Stimulated activated CD4-positive, alpha-beta T cell treated with anti-CD3 and anti-CD28 coated beads, Interleukin-2, amount 100 ng/mL, for 24 hours (primary cell): ENCODE measurements at places on chromosomes 4 and X.

GRCh38 chrX:19920945-19921344 is 33.5 kb upstream of the SH3KBP1 start:
- no peak for DNase-seq

DNA sequence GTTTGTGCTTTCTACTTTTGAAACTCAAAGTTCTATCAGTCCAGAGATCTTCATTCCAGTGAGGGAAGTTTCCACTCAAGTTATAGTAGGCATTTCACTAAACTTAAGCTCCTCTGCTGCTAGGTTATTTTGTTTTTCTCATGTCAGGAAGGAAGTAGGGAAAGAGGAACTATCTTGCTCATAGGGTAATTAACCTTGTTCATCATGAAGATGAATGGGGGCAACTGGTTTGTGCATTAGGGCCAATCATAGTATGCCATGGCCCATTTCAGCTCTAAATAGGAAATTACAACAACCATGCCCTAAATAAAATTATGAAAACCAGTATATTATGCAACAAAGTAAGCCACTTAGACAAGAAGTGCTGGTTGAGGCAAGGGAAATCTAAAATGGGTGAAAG is 804.7 kb upstream of the NDST4 start:
- no peak for DNase-seq

- no peak for DNase-seq
These were observed 5.2 kb upstream of the ENAM start for GRCh38 chr4:70623323-70623722.

DNA sequence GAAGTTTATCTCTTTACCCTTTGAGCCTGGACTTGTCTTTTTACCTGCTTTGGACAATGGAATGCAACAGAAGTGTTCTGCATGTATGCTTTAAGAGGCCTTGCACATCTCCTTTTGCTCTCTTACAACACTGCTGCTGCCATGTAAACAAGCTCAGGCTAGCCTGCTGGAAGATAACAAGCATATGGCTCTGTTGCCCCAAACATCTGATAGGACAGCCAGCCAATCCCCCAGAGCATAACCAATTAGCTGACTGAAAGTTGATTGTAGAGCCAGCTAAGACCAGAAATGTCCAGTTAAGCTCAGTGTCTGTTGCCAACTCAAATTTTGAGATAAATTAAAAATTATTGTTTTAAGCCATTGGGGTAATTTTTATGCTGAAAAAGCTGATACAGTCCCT is 510.6 kb upstream of the CNKSR2 start:
- no peak for DNase-seq

GRCh38 chrX:110944751-110945675 is 149.4 kb upstream of the CHRDL1 start:
- no peak for DNase-seq

GRCh38 chr4:76489686-76490161 is 54.7 kb downstream of the SHROOM3 start:
- DNase-seq: no peak

DNA sequence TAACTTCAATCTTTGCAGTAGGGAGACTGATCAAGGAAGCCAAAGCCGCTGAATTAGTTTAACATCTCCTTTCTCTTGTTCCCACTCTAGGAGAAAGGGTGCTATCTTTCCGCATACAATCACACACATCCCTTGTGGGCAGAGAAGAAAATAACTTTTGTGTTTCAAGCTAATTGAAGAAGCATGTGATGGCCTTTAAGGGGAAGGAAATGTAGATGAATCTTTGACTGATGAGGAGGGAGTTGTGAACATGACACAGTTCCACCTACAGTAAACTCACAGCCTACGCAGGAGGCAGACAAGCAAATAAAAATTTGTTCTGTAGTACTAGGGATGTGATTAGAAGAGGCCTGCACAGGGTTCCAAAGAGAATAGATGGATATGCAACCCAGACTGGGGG is 14.7 kb upstream of the SPATA4 start:
- DNase-seq: no peak

- DNase-seq: no peak
These were observed 196.9 kb downstream of the NWD2 start for GRCh38 chr4:37441231-37442061.

DNA sequence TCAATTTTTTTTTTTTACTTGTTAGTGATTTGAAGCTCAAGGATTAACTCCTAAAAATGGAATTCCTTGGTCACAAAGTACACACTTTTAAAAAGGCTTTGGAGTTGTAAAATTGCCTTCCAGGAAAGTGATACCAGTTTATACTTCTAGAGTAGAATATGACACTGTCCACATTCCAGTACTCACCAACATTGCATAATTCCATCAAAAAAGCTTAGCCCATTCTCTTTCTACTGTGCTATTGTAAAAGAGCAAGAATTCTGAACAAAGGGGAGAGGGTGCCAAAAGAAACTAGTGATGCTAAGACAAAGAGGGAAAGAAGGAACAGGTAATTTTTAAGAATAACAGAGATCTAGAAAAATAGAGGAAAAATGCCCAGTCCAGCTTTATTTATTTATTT is 10.4 kb upstream of the PHOX2B start:
- no peak for DNase-seq

DNA sequence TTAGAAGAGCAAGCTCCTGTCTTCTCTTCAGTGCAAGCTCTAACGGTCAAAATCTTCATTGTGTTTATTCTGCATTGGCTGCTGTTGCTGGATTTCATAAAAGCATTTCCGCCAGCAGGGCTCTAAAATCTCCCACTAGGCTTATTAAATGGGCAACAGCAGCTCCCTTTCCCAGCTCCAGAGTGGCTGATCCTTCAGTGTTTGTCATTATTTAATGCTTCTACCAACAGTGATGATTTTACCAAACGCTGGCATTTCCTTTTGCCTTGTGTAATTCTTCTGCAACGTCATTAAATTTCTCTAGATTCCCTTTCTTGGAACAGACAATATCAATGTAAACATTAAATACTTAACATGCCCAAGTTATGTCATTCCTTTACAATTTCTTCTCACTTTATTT is 20.1 kb downstream of the SLC7A11 start:
- no peak for DNase-seq

- DNase-seq: no peak
These were observed 175.5 kb downstream of the NLGN4X start for GRCh38 chrX:6053141-6053540.

DNA sequence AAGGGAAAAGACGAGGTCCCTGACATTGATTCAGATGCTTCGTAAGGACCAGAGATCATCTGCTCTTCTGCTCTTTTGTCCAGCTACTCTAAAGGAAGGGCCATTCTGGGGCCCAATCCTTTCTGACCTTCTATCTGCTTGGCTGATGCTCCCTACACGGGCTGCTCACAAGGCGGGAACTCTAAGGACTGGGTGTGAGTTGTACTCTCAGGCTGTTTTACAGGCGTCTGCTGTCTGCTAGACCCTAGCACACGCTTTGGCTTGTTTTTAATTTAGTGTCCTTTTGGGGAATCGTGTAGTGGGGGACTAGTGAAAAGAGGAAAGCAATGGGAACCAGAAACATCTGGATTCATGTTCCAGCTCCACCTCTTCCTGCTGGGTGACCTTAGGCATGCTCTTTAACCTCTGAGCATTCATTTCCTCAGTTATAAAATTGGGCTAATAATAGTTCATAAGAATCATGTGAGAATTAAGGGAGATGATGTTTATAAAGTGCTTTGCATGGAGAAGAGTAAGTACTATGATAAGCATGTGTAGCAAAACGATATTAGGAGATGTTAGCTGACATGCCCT is 53.1 kb downstream of the CASP3 start:
- no peak for DNase-seq

GRCh38 chr4:99633772-99634171 is 23.9 kb downstream of the C4orf54 start:
- no peak for DNase-seq

DNA sequence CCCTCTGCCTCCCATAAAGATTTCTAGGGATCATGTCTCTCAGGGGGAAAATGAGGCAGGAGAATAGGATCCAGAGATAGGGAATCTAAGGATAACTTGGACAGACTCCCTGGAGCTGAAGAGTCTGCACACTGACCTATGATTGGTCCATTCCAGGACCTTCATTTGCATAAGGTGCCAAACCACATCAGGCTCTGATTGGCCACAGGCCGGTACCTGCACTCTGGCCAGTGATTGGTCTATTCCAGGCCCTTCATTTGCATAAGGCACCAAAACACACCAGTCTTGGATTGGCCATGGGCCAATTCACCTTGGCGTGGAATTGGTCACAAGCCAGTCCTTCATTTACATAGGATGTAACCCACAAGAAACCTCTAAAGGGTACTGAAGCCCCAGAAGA is 4.0 kb upstream of the HERC5 start:
- no peak for DNase-seq

DNA sequence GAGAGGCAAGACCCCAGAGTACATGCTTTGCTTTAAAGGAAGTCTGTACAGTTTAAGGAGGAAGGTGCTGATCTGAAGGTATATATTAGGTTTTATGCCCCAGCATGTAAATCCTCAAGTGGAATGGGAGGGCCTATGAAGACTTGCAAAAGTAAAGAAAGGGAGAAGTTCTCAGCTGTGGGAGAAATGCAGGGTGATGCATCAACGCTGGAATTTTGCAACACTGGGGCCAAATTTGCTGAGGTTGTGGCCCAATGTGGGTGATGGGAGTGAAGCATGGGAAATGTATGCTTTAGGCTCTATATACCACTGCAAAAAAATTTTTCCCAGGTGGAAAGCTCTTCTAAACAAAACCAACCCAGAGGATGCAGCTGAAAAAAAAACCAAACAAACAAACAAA is 33.8 kb upstream of the GPR174 start:
- no peak for DNase-seq

DNA sequence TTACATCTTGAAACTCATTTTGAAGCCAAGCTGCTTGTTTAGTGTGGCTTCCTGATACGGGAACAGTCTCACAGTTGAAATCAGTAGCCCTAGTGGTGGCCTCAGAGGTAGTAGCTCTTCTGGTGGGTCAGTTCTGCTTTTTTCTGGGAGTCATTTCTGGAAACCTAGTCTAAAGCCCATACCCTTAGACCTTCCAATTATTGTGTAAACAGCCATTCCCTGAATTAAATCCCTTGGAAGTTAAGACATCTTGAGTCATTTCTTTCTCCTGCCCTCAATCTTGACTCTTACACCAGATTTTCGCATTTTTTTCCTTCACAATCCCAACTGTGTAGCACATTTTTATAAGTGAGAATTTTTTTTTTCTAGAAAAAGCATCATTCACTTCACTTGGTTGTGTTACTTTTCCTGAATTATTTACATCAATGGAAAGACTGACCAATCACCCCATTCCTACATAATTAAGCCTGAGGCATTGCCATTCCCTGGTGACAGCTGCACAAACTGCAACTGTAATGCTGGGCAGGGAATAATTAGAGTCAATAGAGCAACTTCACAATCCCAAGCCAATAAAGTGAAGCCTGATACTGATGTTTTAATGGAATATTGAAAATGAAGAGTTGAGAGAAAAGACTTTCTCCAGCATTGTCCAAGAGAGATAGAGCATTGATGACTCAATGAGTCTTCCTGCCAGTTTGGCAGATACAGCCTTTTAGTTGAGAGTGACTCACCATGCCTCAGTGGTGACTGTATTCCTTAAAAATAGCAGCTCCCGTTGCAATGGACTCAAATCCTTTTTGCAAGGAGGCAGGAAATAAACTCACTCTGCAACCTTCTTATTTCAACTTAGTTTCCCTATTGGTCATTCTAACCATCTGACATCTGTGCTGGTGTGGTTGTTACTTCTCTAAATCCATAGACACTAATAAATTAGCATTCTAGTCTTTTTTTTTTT is 13.0 kb upstream of the SEPSECS start:
- DNase-seq: no peak

- DNase-seq: no peak
These were observed 9.0 kb upstream of the PIM2 start for GRCh38 chrX:48927736-48928382.

DNA sequence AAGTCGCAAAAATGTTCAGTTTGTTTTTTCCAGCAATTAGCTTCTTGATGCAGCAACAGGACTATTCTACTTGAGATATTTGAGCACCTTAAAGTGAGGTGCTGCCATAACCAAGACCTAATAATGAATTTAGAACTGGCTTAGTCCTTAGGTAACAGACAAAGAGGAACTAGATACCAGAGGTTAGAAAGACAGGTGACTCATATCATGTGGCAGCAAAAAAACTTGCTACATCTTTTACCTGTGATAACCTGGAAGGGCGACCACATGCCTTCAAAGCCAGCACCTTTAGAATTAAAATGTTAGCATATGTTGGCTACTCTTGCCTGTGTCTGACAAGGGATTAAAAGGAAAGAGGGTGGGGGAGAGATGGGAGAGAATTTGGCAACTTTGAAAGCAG is 90.4 kb downstream of the ARHGAP6 start:
- DNase-seq: no peak

- no peak for DNase-seq
These were observed 5.4 kb downstream of the HTRA3 start for GRCh38 chr4:8274765-8275547.

DNA sequence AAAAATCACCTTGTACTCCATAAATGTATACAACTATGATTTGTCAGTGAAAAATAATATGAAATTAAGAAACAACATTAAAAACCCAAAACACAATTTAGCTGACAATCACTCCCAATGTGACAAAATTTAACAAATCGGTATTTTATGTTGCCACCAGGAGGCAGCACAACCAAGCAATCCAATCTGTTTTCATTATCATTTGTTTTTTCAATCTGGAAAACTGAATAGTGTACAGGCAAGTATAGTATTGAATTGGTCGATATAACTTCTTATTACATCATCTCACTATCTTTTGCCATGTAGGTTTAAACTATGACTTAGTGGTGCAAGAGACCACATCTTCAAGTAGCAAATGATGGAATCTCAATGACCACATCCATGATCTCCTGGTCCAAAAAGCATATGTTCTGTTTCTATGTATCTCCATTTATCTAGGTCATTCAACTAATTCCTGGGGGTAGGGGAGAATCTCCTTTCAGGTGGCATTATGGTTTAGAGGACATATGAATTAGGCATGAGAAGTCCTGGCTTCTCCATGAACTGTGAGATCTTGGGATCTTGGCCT is 112.9 kb upstream of the AGA start:
- peak; percentile 24 for DNase-seq

DNA sequence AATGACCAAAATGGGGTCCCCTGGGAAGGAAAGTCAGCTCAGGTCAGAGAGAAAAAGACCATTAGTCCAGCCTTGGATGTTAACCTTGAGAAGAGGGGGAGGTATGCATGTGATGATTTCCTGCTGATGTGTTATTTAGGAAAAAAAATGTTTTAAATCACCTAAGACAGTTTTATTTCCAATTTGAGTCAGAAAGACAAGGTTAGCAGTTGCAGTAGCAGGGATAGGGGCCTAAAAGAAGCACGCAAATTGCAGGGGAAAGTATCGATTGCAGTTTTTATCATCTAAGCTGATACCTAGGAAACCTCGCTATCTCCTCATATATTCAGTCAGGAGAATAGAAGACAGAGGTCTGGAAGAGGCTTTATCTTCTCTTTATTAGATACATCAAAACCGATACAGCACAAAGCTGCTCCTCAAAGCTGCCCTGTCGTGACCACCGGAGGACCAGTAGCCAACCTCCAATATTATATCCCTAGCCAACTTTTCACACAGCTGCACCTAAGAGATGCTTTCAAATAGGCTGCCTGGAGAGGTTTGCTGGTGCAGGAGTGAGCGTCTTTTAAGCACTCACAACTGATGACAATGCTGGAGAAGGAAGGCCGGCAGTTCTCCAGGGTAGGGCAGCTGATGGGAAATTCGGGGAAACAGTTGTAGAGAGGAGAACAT is 289.4 kb downstream of the INPP4B start:
- DNase-seq: no peak

GRCh38 chr4:8167291-8167690 is 8.7 kb upstream of the ABLIM2 start:
- no peak for DNase-seq

- no peak for DNase-seq
These were observed 245.6 kb downstream of the TRAM1L1 start for GRCh38 chr4:116839826-116840225.
